Fibroblast of skin of right quadriceps (primary cell): ENCODE measurements at places on chromosomes 11 and 22.

GRCh38 chr11:62400760-62401159 is 18.1 kb upstream of the SCGB1A1 start:
- DNase-seq: peak; percentile 81

DNA sequence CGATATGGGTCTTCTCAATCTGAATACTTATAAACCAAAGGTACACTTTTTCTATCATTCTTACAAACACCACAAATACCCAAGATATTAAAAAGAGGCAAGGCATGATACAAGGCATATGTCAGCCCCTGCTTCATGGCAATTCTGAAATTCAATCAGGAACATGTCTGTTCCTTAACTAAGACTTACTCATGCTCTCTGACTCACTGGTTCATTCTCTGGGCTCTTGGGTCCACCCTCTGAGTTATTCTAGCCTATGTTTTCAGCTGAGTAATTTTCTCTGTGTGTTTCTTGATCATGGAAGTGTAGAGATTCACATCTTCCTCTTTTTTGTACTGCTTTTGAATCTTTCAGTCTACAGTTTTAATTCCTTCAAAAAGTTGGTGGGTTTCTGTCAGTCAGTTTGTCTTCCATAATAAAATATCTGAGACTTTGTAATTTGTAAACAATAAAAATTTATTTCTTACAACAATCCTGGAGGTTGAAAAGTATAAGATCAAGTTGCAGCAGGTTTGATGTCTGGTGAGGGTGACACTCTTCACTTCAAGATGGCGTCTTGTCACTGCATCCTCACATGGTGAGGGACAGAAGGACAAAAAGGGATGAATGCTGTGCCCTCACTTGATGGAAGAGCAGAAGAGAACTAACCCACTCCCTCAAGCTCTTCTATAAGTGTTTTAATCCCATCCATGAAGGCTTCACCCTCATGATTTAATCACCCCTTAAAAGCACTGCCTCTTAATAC is 211.7 kb downstream of the FAM76B start:
- peak; percentile 86 for DNase-seq

DNA sequence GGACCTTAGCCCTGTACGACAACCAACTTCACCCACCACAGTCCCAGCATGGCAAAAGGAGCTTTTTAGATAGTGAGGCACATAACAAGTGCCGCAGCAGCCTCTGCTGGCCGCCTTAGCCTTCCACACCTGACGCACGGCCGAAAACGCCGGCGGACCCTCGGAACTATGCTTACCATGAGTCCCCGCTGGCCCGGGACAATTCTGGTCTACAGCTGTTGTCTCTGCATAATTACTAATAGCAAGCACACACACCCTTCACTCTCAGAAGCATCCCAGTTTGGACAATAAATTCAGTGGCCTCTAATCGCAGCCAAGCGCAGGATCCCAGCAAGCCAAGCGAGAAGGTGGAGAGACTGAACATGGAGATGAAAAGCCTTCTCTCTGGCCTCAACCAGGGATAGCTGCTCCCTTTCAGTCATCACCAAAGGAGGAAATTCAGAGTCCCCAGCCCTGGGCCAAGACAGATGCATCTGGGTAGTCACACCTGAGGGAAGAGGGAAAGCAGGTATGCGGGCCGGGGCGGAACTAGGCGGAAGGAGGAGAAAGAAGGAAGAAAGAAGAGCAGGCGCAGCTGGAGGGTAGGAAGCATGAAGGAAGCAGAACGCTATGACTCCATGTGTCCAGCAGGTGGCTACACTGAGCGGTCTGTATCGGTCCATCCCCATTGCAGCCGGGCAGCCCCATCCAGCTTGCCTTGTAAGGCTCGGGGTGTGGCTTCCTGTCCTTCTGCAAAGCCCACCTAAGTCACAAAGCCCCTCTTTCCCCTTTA is 40.3 kb downstream of the BUD13 start:
- DNase-seq: peak; percentile 55

GRCh38 chr22:40799008-40799407 is 20.1 kb downstream of the SLC25A17 start:
- DNase-seq: no peak

DNA sequence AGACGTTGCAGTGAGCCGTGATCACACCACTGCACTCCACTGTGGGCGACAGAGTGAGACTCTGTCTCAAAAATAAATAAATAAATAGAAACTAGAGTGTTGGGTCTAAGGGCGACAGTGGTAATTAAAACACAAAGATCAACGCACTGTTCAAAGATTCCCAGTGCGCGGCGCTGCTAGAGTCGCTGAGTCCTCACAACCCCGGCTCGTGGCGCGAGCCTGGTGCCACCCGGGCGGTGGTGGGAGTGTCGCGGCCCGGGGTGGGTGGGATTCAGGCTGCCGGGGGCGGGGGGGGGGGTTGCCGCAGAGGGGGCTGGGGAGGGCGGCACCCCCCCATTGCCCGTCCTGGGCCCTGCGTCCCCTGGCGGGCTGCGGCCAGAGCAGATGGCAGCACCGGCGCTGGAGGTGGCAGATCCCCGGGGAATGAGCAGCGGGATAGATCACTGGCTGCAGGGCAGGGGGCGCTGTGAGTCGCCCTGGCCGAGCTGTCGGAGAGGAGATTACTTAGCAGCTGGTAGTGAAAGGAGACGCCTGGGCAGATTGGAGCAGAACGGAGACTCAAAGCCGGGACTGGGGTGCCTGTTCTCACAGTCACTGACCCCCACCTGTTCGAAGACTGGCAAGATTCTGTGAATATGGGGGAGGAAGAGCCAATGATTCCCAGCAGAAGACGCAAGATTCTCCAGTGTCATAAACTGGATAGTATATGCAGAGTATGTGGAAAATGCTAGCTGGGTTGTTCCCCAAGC is 30.2 kb upstream of the APOBEC3A start:
- peak; percentile 11 for DNase-seq

- peak; percentile 72 for DNase-seq
These were observed at the start of gene ALDH3B1 for GRCh38 chr11:68010090-68011041. Gene ALDH3B1, plus strand, starts transcription at chr11:68010327. Its CDS starts 4,971 bp downstream, at chr11:68015298.

GRCh38 chr11:108486828-108487227 is 11.4 kb downstream of the POGLUT3 start:
- DNase-seq: no peak

DNA sequence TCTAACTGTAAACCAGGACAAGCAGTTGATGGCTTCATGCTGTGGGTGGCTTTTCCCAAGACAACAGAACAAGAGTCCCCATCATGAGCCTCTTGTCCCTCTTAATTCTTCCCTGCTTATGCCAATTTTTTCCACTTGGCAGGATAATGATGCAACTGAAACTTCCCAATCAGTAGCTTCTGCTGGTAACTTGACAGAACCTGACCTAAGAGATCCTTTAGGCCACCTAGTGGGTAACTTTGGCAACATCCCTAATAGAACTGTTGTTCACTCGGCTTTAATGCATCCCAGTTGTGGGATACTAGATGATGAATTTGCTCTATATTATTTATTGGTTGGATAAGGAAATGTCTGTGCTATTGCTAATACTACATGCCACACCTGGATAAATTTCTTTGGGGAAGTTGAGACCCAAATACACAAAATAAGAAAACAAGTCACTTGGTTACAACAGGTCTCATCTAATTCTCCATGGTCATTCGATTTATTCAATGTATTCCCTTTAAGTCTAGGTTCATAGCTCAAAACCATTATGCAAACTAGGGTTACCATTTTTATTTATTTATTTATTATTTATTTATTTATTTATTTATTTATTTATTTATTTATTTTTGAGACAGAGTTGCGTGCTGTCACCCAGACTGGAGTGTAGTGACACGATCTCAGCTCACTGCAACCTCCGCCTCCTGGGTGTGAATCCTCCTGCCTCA is 41.4 kb upstream of the NFAM1 start:
- peak; percentile 62 for DNase-seq

DNA sequence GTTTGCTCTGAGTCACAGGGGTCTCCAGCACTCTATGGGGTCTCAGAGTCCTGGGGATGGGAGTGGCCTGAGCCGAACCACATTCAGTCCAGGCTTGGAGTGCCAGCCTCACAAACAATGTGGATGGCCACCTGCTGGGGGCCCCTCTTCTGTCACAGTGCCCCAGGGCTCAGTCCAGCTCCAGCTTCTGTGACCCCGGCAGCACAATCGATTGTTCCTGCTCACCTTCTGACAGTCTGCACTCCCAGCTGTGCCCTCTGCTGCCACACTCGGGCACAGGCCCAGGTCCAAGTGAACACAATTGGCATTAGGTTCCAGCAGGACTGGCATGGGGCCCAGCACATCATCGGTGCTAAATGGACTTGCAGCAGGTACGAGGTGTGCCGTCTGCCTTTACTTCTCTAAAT is 84.8 kb downstream of the TP53I11 start:
- DNase-seq: no peak

GRCh38 chr11:27722117-27722952 is 22.1 kb upstream of the BDNF start:
- peak; percentile 86 for DNase-seq
